Left hindlimb (tissue), 1 donor: ENCODE measurements at places on chromosomes 13 and 19.

DNA sequence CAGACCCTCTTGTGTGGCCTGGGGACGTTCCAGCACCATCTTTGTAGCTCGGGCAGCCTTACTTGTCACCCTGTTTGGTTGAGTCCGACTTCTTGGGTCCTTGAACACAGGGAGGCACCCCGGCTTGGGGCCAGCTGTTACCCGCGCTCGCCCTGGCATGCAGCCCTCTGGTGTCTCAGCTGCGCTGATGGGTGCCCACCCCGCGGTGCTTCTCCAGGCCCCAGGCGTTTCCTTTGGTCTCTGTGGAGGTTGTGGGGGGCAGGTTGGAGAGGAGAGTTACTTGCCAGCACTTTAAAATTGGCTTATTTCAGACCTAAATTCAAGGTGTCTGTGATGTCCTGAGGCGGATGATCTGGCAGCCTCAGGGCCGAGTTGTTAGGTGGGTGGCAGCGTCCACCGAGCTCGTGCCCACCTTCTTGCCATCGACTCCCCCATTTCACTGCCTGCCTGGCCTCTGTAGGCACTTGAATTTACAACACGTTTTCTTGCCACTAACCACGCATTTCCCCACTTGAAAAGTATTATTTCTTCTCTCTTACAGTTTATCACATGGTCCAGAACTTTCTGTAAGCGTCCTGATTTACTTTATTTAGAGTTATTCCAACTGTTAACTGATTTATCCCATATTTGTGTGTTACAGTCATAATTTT lies 16.9 kb downstream of the UBAC2 start:
- no peak for DNase-seq

DNA sequence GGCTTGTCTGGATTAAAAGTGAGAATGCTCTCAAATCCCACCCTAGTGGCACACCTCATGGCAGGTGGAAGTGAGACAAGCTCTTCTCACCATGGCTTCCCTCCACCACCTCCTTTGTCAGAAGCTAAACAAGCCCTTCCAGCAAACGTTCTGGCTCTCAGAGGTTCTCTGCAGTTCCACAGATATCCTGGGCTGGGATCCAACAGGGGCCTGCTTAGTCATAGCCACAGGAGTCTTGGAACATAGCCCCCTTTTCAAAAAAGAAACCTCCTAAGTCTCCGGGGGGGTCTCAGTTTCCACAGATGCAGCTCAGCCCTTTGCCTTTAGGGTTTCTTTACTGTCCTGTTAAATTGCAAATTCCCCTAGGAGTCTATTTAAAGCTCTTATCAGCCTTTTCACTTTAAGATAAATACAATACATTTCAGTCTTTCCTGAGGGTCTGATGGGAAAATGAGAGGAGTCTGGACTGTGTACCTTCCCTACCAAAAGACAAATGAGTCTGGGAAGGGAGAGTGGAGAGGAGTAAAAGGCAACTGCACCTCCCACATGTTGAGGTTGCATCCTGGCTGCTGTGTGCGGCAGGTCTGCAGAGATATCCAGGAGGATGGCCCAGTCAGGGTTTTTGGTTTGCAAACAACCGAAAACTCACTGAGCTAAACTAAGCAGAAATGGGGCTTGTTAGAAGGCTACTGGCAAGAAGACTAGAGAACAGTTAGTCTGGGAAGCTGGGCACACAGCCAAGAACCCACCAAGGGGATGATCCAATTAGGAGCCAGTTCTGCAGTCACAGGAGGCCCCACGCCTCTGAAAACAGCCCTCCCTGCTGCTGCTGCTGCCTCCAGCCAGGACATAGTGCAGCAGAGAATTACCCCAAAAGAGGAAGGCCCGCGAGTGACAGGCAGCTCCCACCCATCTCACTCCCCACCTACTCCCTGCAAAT lies 41.4 kb upstream of the SERP2 start:
- peak; percentile 81 for DNase-seq

- DNase-seq: no peak
These were observed 2.1 kb downstream of the PCDH9 start for GRCh38 chr13:67228031-67228430.

- DNase-seq: no peak
These were observed 1.3 kb downstream of the ARHGAP45 start for GRCh38 chr19:1068009-1069001.

- no peak for DNase-seq
These were observed 48.2 kb upstream of the KPNA3 start for GRCh38 chr13:49840675-49841074.

DNA sequence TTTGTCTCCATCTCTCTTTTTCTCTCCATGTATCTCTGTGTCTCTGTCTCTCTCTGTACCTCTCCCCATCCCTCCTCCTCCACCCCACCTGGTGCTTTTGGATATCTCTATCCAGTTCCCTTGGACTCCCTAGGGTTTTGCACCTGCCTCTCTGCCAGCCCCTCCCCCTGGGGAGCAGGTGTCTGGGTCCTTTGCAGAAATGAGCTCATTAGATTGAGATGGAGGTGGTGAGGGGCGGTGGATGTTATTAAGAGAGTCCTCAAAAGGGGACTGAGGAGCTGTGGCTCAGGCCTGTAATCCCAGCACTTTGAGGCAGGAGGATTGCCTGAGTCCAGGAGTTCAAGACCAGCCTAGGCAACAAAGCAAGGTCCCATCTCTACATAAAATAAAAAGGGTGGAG lies 2.1 kb downstream of the KCNN4 start:
- no peak for DNase-seq

DNA sequence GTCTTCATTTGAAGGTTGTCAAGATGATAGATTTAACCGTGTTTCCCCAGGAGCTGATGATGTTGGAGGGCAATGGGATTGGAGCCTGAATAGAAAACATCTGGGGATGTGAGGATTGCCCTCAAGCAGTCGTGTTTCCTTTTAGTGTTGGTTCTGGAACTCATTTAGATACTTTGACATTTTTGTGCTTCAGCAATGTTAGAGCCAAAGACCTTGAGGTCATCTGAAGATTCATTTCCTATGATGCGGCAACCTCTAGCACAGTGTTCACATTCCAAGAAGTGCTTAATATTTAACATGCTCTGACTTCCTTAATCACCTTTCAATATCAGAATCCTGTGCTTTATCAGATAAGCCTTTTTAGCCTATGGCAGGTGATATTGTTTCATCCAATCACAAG lies 82.7 kb downstream of the SLC10A2 start:
- no peak for DNase-seq

GRCh38 chr19:37329686-37330085 lies 41.2 kb upstream of the ZNF527 start:
- DNase-seq: no peak

DNA sequence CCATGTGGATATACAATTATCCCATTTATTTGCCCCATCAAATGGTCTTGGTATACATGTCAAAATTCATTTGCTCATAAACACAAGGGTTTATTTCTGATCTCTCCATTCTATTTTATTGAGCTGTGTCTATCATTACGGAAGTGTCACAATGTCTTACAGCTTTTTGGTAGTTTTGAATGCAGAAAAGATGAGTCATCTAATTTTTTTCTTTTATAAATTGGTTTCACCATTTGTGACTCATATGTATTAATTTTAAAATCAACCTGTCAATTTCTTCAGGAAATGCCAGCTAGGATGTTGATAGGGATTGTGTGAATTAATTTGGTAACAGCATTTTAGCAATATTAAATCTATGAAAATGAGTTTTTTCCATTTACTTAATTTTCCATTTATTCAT lies 2549.4 kb downstream of the PCDH9 start:
- no peak for DNase-seq

- DNase-seq: no peak
These were observed 23.6 kb downstream of the PNPLA6 start for GRCh38 chr19:7559102-7559501.

- no peak for DNase-seq
These were observed 95.7 kb upstream of the TSHZ3 start for GRCh38 chr19:31444931-31445330.

GRCh38 chr13:108322206-108322824 lies 52.8 kb downstream of the TNFSF13B start:
- no peak for DNase-seq

- no peak for DNase-seq
These were observed 60.1 kb upstream of the MYCBP2 start for GRCh38 chr13:77386880-77387606.

DNA sequence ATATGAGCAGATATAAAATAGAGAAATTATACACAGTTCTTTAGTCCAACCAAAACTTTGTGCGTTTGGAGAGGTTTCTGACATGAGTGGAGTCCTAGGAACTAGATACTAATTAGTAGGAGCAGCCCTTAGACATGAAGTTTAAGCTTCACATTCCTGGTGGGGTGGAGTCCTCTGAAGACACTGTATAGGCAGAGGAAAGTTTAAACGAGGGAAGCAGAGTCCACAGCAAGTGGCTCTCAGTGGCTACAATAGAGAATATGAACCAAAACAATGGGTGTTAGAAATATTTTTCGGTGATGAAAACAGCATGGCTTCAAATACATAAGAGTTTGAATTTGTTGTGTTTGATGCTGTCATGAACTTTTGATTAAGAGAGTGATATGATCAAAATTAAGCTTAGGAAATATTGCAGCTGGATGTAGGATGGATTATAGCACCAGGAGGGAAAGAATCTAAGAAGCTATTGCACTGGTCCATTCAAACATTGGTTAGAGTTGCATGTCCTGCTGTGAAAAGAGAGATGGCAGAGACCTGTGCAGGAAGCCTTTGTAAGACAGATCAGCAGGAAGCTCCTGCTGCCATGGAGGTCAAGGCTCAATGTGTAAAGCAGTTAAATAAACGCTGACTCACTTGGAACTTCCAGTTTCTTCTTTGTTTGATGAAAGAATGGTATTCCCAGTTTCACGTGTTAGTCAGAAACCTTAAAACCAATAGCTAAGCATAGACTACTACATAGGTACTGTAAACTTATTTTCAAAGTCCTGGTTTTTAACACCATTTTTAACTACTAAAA lies 175.2 kb downstream of the TDRD3 start:
- DNase-seq: no peak

DNA sequence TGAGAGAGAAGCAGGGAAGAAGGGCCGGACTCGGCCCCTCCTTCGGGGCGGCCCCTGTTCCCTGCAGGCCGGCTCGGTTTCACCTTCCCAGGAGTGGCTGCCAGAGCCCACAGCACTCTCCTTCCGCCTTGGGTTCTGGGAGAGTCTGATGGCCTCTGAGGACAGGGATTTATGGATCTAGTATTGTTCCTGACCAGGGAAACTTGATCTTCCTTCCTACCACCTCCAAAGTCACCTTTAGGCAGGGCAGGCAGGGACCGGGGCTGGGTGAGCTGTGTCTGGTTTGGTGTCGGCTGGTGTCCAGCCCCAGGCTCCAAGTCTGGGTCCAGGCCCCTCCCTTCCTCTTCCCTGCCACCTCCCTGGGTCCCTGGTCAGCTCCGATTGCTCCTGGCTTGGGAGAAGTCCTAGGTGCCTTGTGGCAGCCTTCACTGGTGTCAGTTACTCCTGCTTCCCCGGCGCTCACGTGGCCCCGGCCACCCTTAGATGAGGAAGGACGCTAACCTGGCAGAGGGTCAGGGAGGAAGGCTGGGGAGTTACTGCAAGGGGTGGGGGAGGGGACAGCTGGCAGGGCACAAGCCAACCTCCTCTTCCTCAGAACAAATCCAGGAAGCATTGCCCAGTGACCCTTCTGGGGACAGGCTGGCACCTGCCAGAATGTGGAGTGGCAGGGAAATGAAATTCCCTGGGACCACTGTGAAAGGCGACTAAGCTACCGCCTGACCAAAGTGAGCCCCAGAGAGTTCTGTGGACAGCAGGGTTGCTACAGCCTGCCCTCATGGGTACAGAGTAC lies 18.8 kb downstream of the RFX1 start:
- no peak for DNase-seq

DNA sequence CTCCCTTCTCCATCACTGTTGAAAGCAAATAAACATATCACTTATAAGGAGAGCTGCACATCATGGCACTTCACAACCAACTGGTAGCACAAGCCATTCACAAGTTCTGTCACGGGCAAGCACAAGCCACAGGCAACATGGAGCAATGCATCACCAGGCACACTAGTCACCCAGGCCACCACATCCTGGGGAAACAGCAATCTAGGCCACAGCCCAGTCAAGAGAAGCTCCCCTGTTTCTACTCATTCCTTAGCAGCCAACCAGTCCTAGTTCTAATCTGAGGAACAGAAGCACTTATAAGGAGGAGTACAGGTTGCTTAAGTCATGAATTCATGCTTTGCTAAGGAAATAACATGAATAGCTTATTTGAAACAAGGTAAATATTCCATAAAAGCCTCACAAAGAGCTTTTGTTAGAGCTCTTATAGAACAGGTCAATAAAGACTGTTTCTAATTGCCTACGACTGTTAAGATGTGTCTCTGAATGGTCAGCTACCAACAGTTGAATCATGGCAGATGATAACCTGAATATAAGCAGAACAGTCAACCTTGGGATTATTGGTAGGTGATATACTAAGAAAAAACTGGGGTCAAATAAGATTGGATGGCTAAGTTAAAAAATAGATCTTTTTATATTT lies 169.0 kb downstream of the TBC1D4 start:
- no peak for DNase-seq

DNA sequence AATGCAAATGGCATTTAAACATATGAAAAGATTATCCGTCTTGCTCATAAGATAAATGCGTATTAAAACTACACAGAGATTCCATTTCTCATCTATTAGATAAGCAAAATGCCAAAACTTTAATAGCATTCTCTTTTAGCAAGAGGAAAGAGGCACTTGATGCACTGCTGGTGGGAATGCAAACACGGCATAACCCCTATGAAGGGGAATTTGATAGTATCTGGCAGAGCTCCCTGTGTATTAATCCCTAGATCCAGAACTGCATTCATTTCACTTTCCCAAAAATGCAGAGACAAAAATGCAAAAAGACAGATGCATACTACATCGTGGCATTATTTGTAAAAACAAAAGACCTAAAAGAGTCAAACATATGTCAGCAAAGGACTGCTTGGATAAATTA lies 193.6 kb upstream of the STARD13 start:
- no peak for DNase-seq

DNA sequence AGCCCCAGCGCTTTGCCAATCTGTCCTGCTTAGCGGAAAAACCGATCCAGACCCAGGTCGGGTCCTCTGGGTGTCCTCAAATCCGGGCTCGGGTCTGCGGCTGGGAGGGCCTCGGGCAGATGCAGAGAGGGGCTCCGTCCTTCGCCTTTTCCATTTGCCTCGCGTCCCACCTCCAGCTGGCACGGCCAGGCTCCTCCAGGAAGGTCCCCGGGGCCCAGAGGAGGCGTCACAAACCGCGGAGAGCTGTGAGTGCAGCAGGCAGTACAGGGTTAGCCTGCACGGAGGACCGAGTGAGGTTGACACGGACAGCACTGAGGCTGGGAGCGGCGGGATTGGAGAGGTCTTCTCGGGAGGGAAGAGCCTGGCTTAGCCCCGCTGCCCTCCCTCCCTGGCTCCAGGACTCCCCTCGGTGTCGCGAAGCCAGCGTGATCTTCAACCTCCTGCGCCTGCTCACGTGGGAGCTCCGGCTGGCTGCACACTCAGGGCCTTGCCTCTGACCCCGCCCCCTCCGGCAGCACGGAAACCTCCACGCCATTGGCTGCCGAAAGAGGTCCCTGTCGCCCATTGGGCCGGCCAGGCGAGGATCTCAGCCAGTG lies 2.8 kb upstream of the IFNL2 start:
- DNase-seq: no peak

- DNase-seq: no peak
These were observed 556.3 kb downstream of the UQCRFS1 start for GRCh38 chr19:28656644-28657043.
